Activated CD4-positive, alpha-beta memory T cell treated with anti-CD3 and anti-CD28 coated beads, Interleukin-2, amount 10 ng/mL, durations not matched to agents 7 days and 5 days (primary cell): ENCODE measurements at places on chromosomes 4 and X. TPM values are rescaled to one million over a fixed set of nuclear protein-coding genes. Genes with fewer than 3 reads are reported as not detected.

ING2 gene
- total RNA-seq, result 13.3 TPM

DNA sequence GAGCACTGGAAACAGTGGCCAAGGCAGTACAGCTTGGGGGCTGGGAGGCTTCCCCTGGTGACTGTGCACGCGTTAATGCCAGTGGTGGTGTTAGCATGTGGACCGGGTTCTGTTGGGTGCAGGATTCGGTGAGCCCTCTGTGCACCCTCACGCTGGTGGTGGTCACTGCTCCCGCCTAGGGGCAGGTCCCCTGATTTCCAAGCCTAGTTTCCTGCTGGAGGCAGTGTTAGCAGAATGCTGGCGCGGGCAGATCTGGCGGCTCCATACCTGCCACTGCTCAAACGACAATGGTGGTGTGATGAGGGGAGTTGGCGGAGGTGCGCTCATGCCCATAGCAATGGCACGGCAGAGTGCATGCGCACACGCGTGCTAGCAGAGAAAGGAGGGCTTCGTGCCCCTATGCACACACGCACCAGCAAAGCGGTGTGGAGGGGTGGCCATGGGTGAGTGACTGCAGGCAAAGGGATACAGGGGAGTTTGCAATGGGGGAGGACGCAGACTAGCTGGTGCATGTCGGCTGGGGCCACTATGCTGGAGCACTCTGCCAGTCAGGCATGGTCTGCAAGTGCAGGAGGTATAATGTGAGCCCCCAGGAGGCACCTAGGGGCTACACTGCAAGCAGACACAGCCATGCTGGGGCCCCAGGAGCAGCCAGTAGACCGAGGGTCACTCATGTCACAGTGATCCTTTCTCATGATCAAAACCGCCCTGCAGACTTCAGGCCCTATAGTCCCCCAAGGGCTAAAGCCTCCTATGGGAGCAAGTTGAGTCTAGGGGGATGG, 93.0 kb downstream of the MAGEE1 start:
- no peak for DNase-seq
- H3K27ac ChIP-seq, result no peak overlapping the region
- no peak overlapping the region for H3K4me3 ChIP-seq

RAB33B gene
- total RNA-seq, result 7.6 TPM

AFM gene
- total RNA-seq, result not detected

CD38 gene
- 128 TPM for total RNA-seq

HTATSF1 gene
- 64.1 TPM for total RNA-seq

ENPEP gene
- total RNA-seq, result 0.65 TPM

GRCh38 chr4:77917075-77917474, 54.4 kb downstream of the MRPL1 start:
- no peak overlapping the region for H3K4me3 ChIP-seq
- no peak overlapping the region for H3K27ac ChIP-seq
- peaks cover 29% of the 10 kb centered on the region for H3K36me3 ChIP-seq
- DNase-seq, result no peak

DNA sequence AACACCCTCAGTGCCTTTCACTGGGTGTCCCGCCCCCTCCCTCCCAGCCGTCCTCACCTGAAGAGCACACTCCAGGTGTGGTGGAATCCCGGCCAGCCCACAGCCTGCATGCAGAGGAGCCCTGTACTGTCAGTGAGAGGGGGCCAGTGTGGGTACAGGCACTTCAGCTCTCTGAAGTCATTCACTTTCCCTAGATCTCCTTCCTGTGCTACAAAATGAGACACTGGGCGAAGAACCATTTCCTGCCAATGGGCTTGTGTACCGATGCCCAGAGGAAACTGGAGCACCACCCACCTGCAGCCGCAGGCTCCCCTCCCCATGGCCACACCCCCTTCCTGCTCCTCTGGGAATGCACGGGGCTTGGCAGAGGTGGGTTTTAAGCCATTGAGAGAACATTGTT, 73.9 kb upstream of the C4orf50 start:
- H3K27ac ChIP-seq, result peak overlapping the region; percentile 66
- peaks cover 49% of the 10 kb centered on the region for H3K4me1 ChIP-seq
- peak; percentile 36 for DNase-seq
- no peaks in the 10 kb centered on the region for H3K27me3 ChIP-seq
- H3K36me3 ChIP-seq, result peaks cover 39% of the 10 kb centered on the region

- H3K27me3 ChIP-seq, result no peaks in the 10 kb centered on the region
- H3K27ac ChIP-seq, result no peak overlapping the region
- H3K36me3 ChIP-seq, result no peaks in the 10 kb centered on the region
- no peak overlapping the region for H3K4me3 ChIP-seq
- no peak for DNase-seq
Observed at GRCh38 chr4:115058533-115058932, 54.9 kb downstream of the NDST4 start.

DNA sequence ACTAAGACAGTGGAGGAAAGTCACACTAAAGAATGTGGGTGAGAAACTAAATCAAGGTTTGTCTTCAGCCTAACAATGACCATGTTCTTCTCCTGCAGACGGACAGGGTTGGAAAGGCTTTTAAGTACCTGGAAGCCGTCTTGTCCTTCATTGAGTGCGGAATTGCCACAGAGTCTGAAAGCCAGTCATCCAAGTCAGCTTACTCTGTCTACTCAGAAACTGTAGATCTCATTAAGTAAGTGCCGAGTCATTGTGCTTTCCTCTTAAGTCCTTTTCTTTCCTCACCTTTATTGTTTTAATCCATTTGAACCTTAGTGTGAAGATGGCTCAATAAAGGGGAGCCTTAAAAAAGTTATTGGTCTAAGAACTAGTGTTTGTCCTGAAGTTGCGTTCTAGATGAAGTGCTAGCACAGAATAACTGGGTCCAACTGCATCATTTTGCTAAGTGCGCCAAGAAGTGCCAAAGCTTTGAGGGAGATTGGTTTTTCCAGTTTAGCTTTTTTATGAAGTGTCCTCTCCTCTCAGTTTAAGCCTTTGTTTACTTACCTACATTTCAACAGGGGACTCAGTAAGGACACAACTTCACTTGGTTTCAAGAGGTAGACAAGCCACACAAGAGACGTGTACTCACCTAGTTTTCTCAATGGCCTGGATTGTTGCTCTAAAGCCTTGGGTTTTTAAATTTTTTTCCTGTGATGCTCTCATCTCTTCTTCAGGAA, 89.3 kb downstream of the KLHL8 start:
- no peaks in the 10 kb centered on the region for H3K27me3 ChIP-seq
- no peak overlapping the region for H3K27ac ChIP-seq
- H3K4me3 ChIP-seq, result no peak overlapping the region
- peaks cover 78% of the 10 kb centered on the region for H3K36me3 ChIP-seq
- DNase-seq, result no peak

- H3K4me1 ChIP-seq, result peaks cover 4% of the 10 kb centered on the region
- DNase-seq, result no peak
- no peaks in the 10 kb centered on the region for H3K36me3 ChIP-seq
- no peak overlapping the region for H3K4me3 ChIP-seq
- H3K27ac ChIP-seq, result no peak overlapping the region
Observed at GRCh38 chrX:10199212-10199611, 42.4 kb downstream of the CLCN4 start.

- no peaks in the 10 kb centered on the region for H3K27me3 ChIP-seq
- H3K27ac ChIP-seq, result no peak overlapping the region
- DNase-seq, result no peak
- no peaks in the 10 kb centered on the region for H3K4me1 ChIP-seq
- no peaks in the 10 kb centered on the region for H3K36me3 ChIP-seq
- H3K4me3 ChIP-seq, result no peak overlapping the region
Observed at GRCh38 chr4:61440321-61440720, 240.2 kb downstream of the ADGRL3 start.

DNA sequence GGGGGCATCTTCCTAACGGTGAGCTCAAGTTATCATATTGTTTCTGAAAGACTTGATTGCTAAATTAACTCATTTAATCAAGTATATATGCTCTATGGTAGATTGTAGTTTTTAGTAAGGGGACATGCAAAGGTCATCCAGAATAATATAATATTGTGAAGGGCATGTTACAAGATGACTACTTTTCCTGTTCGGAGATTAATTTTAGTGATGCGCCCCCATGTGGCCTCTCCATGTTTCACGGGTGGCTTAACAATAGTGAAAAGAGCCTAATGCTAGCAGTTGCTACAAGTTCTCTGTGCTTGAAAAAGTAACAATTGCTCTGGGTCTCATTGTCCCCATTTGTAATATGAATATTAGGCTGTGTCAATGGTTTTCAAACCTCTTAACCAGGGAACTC, 12.2 kb downstream of the SMPX start:
- H3K27ac ChIP-seq, result no peak overlapping the region
- peaks cover 14% of the 10 kb centered on the region for H3K27me3 ChIP-seq
- no peaks in the 10 kb centered on the region for H3K4me1 ChIP-seq
- DNase-seq, result peak; percentile 42
- H3K36me3 ChIP-seq, result no peaks in the 10 kb centered on the region

- no peaks in the 10 kb centered on the region for H3K4me1 ChIP-seq
- H3K27me3 ChIP-seq, result no peaks in the 10 kb centered on the region
- H3K36me3 ChIP-seq, result no peaks in the 10 kb centered on the region
- DNase-seq, result no peak
Observed at GRCh38 chrX:42680666-42681065, 97.3 kb downstream of the PPP1R2C start.

GRCh38 chr4:142959173-142959572, 113.1 kb upstream of the INPP4B start:
- H3K36me3 ChIP-seq, result no peaks in the 10 kb centered on the region
- H3K27ac ChIP-seq, result no peak overlapping the region
- no peak for DNase-seq
- H3K27me3 ChIP-seq, result peaks cover 5% of the 10 kb centered on the region
- no peak overlapping the region for H3K4me3 ChIP-seq

SAGE1 gene
- not detected for total RNA-seq

DNA sequence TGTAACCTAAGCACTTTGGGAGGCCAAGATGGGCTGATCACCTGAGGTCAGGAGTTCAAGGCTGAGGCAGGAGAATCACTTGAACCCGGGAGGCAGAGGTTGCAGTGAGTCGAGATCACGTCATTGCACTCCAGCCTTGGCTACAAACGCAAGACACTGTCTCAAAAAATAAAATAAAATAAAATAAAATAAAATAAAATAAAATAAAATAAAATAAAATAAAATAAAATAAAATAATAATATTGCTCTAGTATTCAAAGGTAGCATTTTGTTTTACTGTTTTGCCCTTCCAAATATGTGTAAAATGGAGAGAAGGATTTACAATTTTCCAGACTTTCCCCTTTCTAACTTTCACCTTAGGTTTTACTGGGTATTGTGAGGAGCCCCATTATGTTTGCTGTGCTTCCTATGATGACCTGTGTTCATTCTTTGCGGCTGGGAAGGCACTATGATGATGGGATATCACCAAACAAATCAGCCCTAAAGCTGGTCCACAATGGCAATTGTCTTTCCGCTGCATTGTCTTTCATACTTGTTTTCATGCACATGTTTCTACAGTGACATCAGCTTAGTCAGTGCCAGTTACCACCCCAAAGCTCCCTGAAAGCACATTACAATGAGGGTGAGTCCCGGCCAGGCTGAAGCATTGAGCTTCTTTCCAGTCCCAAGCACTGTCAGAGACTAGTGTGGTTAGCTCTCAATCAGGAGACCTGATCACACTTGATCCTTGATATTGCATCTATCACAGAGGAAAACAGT, 50.8 kb downstream of the DTHD1 start:
- no peaks in the 10 kb centered on the region for H3K27me3 ChIP-seq
- no peak for DNase-seq
- H3K36me3 ChIP-seq, result peaks cover 4% of the 10 kb centered on the region
- peaks cover 23% of the 10 kb centered on the region for H3K4me1 ChIP-seq
- no peak overlapping the region for H3K4me3 ChIP-seq

- H3K36me3 ChIP-seq, result no peaks in the 10 kb centered on the region
- H3K27ac ChIP-seq, result no peak overlapping the region
- no peaks in the 10 kb centered on the region for H3K4me1 ChIP-seq
- DNase-seq, result no peak
Observed at GRCh38 chr4:23680671-23681518, 209.0 kb downstream of the PPARGC1A start.

GRCh38 chrX:103687073-103687695, 685 bp upstream of the MORF4L2 start:
- H3K27me3 ChIP-seq, result no peaks in the 10 kb centered on the region
- DNase-seq, result peak; percentile 86
- peaks cover 16% of the 10 kb centered on the region for H3K36me3 ChIP-seq

DNA sequence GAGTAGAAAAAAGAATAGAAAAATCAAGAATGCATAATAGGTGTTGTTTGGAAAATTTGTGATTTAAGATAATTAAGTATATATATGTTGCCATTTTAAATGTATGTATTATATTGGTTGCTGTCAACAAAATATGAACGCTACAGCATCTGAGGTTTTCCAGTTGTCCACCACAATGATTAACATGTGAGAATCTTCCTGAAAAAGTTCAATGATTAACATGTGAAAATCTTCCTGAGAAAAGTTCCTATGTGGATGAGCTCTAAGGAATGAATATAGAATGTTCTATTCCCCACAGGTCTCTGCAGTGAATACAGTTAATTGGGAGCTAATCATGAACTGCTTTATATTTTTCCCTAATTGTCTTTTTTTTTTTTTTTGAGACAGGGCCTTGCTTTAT, 214.7 kb downstream of the CBR4 start:
- H3K4me1 ChIP-seq, result no peaks in the 10 kb centered on the region
- no peaks in the 10 kb centered on the region for H3K36me3 ChIP-seq
- no peak overlapping the region for H3K4me3 ChIP-seq
- DNase-seq, result no peak

- DNase-seq, result no peak
- no peak overlapping the region for H3K4me3 ChIP-seq
- H3K4me1 ChIP-seq, result no peaks in the 10 kb centered on the region
- no peaks in the 10 kb centered on the region for H3K27me3 ChIP-seq
Observed at GRCh38 chrX:35444671-35445355, 353.3 kb upstream of the MAGEB16 start.

GRCh38 chr4:76872556-76872955, 25.4 kb downstream of the SOWAHB start:
- no peak for DNase-seq
- H3K27me3 ChIP-seq, result peaks cover 12% of the 10 kb centered on the region
- no peak overlapping the region for H3K27ac ChIP-seq
- no peak overlapping the region for H3K4me3 ChIP-seq
- no peaks in the 10 kb centered on the region for H3K4me1 ChIP-seq

WWC2 gene
- 0.23 TPM for total RNA-seq

- H3K36me3 ChIP-seq, result no peaks in the 10 kb centered on the region
- H3K4me3 ChIP-seq, result no peak overlapping the region
- H3K27ac ChIP-seq, result no peak overlapping the region
Observed at GRCh38 chr4:169940460-169940859, 85.7 kb downstream of the MFAP3L start.

- no peaks in the 10 kb centered on the region for H3K4me1 ChIP-seq
- H3K27ac ChIP-seq, result no peak overlapping the region
- H3K36me3 ChIP-seq, result no peaks in the 10 kb centered on the region
- no peak for DNase-seq
- H3K27me3 ChIP-seq, result no peaks in the 10 kb centered on the region
Observed at GRCh38 chr4:167883266-167883665, 209.1 kb upstream of the ANXA10 start.

DNA sequence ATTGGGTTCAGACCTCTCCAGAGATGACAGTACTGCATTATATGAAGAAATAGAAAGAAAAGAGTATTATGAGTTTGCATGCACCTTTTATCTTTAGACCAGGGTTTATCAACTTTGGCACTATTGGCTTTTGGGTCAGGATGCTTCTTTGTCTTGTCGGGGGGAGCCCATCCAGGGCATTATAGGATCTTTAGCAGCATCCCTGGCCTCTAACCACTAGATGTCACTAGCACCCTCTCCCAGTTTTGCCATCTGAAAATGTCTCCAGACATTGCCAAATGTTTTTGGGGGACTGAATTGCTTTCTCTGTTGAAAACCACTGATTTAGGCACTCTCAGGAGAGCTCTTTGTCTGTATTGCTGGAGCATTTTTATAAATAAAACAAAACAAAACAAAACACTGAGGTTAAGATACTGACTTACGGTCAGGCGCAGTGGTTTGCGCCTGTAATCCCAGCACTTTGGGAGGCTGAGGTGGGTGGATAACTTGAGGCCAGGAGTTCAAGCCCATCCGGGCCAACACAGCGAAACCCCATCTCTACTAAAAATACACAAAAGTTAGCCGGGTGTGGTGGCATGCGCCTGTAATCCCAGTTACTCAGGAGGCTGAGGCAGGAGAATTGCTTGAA, 23.6 kb downstream of the CA5B start:
- H3K36me3 ChIP-seq, result peaks cover 8% of the 10 kb centered on the region
- peak overlapping the region; percentile 51 for H3K27ac ChIP-seq
